M059J (cell line): ENCODE measurements at places on chromosomes 16 and 17. TPM values are rescaled to one million over a fixed set of nuclear protein-coding genes. Genes with fewer than 3 reads are reported as not detected.

Gene CCDC154
- 0.05 TPM in 1 of 2 replicates, not detected in the other for total RNA-seq

Gene SPATA2L
- total RNA-seq: 5.5 and 10.9 TPM in 2 replicates

Gene APOH
- not detected in 2 replicates for total RNA-seq

Gene TNP2
- not detected in 2 replicates for total RNA-seq

Gene C16orf87
- total RNA-seq: 19.7 and 21.6 TPM in 2 replicates

Gene KRTAP2-2
- total RNA-seq: not detected in 2 replicates

Gene PHOSPHO1
- total RNA-seq: 0.37 TPM in 1 of 2 replicates, not detected in the other
